ENCODE measurements at places on chromosomes 6 and 20.

DNA sequence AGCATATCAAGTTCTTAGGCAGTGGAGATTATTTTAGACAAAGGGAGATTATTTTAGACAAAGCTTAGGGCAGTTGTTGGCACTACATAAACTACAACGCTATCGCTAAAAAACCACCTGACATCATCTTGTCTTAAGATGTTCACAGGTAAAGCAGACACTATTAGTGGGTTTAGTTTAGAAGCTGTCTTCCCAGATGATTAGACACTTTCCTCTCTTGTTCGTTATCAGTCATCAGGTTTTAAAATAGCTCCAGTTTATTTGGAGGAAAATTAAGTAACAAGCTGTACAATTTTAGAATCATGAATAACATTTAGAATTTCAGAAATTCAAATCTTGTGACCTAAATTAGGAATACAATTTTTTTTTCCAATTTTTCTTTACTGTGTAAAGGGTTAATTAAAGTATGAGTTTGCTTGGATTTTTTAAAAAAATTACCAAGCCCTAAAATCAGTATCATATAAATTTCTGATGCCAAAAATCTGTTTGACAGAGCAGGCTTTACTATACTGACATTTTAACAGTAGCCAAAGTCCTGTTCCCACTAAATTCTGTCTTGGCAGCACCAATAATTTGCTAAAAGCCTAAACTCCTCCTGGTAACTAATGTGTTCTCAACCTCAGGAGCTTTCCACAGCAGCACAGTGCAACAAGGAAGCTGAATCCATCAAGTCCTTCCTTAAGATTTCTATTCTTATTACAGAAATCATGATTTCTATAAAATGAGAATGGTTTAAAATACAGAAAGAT lies 109.0 kb downstream of the HIVEP2 start:
- no peak for DNase-seq

GRCh38 chr20:23050076-23050838 lies 785 bp upstream of the THBD start:
- no peak for DNase-seq

DNA sequence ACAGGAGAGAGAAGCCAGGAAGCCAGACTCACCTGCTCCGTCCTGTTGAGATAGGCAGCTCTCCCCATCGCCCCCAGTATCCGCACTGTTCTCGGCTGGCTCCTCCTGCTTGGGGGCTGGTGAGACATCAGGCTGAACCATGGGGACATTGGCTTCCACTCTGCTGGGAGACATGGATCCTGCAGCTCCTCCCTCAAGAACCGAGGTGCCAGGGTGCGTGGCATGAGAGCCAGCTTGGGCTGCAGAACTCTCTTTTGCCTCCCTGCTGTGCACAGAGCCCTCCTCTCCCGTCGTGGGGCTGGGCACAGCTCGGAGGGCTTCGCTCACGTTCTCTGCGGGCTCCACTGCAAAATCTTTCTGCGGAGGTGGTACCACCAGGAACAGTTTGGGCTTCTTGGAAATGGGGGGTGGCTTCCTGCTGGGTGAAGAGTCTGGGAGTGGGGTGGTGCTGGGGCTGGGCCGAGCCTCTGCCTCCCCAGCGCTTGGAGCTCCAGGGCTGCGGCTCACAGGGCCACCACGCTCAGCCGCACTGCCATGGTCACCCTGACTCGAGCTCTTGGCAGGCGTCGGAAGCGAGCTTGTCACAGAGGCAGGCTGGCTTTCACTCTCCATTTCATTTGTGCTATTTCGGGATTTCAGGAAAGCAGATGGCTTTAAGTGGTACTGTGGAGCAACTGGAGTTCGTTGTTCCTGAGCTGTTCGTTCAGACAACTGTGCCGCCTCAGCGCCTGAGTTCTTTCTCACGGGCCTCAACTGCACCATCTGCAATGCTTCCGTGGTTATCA lies 26.5 kb downstream of the HEBP2 start:
- DNase-seq = no peak

DNA sequence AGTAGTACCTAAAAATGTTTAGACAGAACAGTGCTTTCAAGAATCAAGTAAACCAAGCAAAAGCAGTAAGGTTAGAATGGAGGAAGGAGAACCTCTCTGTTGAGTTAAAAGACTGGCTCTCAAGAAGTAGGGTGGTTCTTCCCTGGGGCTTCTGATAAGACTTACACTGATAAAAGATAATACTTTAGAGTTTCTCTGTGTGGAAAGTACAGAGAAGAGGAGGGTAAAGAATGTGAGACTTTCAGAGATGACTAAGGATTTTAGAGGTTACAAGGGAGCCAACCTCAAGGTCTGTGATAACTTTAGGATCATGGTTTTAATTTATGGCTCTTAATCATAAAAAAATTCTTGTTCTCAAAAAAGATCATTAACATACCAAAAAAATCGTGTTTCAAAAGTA lies 30.9 kb upstream of the ALDH8A1 start:
- no peak for DNase-seq

- no peak for DNase-seq
Observed at GRCh38 chr20:57649617-57650015, 29.4 kb upstream of the ZBP1 start.

GRCh38 chr6:90078513-90079289 lies 184.4 kb downstream of the GJA10 start:
- peak; percentile 63 for DNase-seq

GRCh38 chr6:113903666-113904330 lies 46.7 kb downstream of the MARCKS start:
- no peak for DNase-seq

DNA sequence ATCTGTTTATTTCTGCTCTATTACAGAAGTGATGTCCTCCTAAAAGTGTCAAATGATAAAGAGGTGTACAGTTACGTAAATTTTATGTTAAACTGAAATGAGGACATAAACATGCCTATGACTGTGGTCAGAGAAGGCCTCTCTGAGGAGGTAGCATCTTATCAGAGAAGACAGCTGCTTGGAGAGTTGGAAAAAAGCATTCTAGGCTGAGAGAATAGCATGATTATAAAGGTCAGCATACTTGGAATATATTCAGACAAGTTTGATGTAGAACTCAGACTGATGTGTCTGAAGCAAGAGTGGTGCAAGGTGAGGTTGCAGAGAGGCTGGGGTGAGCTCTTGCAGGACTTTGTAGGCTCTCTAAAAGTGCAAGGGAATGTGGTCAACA lies 3.1 kb upstream of the PCNA start:
- DNase-seq = no peak

DNA sequence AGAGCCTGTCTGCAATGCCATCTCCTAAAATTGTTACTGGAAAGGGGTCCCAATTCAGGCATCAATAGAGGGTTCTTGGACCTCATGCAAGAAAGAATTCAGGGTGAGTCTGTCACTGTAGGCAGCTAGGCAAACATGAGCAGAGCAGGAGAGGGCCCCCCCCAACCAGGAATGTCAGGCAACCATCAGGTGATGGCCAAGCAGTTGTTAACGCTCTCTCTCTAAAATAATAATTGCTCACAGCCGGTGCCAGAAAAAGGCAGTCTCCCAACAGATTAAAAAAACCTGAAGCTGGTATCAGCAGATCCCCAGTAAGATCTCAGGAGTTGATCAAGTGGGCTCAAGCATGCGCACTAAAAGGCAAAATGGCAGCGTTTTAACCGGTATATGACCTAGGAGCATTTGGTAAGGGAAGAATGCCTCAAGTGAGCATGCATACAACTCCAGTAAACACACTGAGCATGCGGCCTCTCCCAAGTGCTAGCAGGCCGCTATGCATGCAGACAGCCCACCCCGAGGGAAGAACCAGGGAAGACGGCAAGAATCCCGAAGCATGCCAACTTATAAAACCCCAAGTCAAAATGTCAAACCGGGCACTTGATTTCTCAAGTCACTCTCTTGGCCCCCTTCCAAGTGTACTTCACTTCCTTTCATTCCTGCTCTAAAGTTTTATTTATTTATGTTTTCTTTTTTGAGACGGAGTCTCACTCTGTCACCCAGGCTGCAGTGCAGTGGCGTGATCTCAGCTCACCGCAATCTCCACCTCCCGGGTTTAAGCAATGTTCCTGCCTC lies 44.0 kb upstream of the RNGTT start:
- DNase-seq = no peak

DNA sequence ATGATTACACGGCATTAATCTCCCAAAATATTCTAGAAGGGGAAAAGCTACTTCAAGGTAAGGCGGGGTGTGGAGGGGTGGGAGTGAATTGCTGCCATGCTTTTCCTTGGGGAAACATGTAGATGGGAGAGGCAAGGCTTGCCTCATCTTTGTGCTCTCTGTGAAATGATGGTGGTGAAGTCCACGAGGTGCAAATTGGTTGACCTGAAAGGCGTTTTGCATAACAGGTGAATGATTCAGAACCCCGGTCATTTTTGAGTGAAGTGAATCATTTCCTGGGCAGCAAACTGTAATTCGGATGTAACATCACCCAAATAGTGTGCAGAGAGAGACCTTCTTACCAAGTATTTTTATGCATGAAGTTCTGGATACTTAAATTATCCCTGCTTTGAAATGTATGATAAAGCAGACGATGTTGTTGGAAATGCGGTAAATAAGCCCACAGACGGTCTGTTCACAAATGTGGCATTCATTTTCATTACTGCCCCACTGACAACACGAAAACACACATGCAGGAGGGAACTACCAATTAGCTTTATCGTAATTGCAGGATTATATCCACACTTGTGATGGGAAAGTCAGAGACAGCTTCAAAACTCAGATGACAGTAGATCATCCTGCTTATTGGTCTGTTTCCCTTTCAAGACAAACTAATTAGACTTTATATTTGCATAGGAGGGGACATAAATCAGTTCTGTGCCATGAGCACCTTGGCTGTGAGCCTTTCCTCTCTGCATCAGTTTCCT lies 3.0 kb downstream of the CDH4 start:
- no peak for DNase-seq

DNA sequence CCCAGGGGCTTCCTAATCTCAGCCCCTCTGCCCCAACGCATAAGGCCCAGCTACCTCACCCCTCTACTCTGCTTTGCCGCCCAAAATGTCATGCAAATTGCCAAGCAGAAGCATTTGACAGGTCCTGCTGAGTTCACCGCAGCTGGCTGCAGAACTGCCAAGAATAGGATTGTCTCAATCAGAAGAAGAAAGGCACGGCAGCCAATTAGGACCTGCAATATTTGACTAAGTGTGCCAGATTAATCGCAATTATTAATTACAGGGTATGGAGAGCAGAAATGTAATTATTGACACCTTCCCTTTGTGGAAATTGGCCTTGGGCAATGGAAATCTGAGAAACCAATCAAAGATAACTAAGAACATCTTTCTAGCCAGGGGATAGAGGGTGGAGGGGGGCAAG lies 318.6 kb downstream of the LRFN2 start:
- no peak for DNase-seq

DNA sequence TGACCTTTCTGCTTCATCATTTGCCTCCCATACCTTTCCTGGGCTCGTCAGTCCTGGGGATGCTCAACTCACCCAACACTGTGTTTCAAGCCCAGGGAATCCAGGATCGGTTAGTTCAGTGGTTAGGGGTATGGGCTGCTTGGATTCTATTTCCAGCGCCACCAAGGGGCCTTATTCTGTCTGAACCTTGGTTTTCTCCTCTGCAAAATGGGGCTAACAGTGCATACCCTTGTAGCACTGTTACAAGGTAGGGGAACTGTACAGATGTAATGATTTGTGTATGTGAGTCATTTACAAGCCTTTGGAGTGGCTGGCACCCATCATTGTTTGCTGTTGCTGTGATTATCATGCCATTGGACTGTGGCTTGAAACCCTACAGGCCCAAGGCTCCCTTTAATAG lies 14.5 kb upstream of the CSNK2A1 start:
- DNase-seq = no peak

GRCh38 chr20:38383147-38383546 lies 36.9 kb downstream of the LBP start:
- DNase-seq = no peak

DNA sequence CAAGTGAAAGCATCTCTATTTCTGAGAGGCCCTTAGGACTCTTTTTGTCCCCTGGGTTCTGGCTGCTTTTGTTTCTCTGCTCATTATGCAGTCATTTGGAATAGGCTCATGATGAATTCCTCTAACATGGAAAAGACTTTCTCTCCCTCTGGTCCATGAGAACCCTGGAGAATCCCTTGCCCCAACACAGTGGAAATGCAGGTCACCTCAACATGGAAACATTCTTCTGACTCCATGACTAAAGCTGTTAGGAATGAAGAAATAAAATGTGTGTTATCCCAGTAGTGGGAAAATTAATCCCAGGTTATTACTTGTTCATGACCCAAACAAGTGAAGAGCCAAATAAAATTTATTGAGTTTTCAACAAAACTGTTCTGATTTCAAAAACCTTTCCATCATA lies 458.6 kb downstream of the EPM2A start:
- DNase-seq = no peak

DNA sequence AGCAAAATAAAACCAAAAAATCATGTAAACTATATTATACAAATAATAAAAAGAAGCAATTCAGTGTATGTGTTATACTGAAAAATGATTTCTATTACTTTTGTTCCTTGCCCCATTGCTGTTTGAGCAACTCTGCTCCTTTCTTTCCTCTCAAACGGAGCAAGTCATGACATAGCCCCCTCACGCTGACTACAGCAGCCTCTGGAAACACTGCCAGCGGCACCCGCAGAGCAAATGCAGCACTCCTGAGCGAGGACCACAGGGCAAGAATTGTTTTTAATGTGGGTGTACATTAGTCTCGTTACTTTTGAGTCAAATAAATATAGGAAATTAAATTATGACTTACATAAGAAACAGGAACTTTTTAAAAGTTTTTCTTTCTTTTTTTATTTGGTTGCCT lies 350.1 kb upstream of the HSF2 start:
- no peak for DNase-seq

- DNase-seq = no peak
Observed at GRCh38 chr6:20058121-20058905, 154.0 kb downstream of the MBOAT1 start.

- no peak for DNase-seq
Observed at GRCh38 chr6:1389369-1390132, at the start of gene FOXF2. TSS of gene FOXF2 (plus strand) at chr6:1389576. CDS start at chr6:1389948, 372 bp downstream.
